ENCODE measurements at places on chromosomes 7 and 10.

DNA sequence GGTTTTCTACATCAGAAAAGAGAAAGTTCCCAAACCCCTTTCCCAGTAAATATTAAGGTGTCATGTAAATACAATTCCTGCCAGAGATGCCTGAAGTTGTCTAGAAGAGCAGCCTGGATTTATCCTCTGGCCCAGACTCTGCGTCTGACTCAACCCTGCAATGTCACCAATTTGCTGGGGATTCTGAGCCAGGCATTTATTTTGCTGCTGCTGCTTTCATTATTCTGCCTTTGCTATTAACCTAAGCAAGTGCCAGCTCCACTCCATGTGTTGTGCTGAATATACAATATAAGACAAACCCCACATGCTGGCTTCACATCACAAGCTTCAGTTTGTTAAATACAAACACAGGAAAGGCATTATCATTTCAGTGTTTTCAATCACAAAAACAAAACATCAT lies 59.1 kb downstream of the ELAPOR2 start:
- DNase-seq = no peak

DNA sequence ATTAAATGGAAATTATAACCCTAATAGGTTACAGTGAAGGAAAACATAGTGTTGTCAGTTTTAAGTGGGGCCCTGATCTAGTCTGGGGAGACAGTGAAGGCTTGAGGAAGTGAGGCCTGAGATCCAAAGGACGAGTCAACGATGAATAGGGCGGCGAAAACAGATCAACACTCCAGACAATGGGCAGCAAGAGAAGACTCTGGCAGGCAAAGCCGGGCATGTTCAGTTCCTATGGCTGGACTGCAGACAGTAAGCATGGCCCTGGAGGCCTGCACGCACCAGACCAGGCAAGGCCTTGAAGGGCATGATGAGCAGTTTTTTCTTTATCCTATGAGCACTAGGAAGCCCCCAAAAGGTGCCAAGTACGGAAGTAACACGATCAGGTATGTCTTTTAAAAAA lies 127.8 kb downstream of the RNF216 start:
- DNase-seq = no peak

DNA sequence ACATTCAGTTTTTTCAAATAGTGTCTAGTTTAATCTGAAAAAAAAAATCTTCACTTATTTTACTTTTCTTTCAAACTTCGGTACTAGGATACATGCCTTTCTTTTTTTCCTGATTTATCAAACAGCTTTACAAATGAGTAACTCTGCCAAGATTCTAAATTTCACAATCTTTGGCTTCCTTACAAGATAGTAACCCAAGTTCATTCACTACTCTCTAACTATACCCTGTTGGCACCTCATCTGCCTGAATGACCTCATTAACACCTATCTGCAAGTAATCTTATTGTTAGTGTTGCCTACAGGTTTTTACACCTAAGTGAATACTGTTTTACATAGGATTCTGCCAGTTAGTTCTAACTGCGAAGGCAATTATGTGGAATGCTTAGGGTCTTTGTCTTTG lies 159.8 kb downstream of the FOXP2 start:
- DNase-seq = peak; percentile 13

- DNase-seq = no peak
These were observed 27.1 kb downstream of the DUSP5 start for GRCh38 chr10:110524859-110525232.

DNA sequence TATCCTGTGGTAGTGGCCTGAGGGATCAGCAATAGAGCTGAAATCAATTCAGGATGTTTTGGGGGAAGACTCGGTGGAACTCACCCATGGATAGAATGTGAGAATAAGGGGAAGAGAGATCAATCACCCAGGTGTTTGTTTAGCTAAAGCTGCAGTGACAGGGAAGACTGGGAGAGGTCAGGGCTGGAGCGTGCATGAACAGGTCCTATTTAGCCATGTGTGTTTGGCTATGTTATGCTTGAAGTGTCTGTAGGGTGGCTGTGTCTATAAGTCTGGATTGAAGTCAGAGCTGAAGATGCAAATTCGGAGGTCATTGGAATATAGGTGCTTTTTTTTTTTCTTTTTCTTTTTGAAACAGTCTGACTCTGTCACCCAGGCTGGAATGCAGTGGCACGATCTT lies 4.6 kb downstream of the ATP6V1F start:
- DNase-seq = no peak

GRCh38 chr10:100153239-100153825 lies 32.5 kb downstream of the ERLIN1 start:
- DNase-seq = no peak

GRCh38 chr10:13068484-13068883 lies 31.5 kb upstream of the OPTN start:
- no peak for DNase-seq

- DNase-seq = no peak
These were observed 54.3 kb upstream of the KDM7A start for GRCh38 chr7:140230861-140231770.

DNA sequence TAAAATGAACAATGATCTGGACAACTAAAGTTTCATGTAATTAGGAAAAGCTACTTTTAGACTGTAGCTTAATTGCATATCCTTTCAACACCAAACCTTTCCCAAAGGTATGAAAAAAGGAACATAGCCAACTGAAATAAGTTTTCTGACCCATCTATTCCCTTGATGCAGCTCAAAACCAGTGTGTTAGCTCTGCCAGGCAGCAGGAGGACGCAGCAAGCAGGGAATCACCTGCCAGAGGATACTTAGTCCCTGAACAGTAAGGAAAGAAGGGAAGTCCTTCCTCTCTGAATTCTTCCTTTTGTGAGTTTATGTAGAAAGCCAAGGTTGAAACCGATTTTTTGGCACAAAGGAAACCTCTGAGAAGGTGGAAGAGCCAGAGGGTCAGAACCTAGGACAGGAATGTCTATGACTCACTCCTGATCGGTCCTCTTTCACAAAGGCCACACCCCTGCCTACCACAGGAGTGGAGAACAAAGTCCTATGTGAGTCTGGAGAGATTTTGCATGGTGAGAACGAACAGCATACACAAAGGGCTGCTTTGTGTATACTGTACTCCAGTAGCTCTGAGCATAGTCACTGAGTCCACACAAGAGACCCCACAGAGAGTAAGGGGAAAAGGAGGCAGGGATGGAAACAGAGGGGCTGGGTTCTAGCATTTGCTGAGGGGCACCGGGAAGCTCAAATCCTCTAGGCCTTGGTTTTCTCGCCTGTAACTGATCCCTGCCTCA lies 68.8 kb upstream of the GSDME start:
- DNase-seq = no peak

DNA sequence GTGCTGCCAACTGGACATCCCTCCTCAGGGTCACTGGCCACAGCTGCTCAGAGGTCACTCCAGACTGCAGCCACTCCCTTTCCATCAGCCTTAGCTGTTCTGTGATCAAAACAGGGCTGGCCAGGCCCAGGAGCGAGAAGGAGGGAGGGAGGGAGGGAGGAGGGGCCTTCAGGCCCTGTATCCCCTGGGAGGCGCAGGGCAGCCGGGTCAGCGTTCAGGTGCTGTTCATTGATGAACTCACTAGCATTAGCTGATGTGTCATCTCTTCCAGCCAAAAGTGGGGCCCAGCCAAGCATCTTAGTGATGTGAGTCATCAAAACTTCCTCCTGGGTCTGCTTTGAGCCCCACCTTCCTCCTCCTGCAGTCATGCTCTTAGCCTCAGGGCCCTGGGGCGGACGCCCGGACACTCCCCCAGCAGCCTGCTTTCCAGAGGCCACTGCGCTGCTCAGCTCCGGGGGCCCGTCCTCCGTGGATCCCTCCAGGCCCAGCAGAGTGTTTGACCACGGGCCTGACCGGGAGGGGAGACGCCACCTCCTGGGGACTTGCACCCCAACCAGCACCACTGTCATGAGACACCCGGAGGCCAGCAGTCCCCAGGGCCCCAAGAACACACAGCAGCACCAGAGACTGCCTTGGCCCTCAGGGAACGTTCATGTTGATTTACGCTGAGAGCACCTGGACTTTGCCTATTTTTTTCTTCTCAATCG lies 149.2 kb downstream of the PRKAG2 start:
- DNase-seq = peak; percentile 83

GRCh38 chr10:78361031-78361430 lies 327.4 kb downstream of the RPS24 start:
- DNase-seq = no peak

DNA sequence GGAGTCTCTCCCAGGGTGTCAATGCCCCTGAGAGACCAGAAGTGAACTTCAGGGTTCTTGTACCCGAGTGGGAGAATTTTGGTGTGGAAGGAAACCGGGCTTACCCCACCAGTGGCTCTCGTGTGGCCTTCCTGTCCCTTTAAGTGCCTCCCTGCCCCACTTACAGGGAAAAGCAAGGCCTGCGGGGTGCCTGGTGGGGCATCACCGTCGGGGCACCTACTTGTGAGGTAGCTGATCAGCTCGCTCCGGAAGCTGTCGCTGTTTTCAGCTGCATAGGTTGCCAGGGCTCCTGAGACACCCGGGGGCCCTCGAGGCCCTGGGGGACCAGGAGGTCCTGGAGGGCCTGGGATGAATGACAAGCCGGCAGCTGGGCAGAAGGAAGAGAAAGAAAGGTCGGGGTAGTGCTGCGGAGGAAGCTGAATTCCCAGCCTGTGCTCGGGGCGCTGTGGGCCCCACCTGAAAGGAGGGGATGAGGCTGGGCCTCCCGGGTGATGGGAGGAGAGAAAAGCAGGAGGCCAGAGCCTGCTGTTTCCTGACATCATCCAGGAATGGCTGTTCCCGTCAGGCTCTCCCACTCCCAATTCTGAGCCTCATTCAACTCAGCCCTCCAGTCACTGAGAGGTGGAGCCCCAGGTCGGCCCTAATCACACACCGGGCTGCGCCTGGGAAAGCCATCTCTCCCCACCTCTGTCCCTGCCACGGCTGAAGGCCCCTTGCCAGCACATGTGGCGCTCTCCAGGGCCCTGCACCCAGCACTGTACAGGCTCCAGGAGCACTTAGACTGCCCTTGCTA lies 51.1 kb downstream of the COL17A1 start:
- DNase-seq = no peak

DNA sequence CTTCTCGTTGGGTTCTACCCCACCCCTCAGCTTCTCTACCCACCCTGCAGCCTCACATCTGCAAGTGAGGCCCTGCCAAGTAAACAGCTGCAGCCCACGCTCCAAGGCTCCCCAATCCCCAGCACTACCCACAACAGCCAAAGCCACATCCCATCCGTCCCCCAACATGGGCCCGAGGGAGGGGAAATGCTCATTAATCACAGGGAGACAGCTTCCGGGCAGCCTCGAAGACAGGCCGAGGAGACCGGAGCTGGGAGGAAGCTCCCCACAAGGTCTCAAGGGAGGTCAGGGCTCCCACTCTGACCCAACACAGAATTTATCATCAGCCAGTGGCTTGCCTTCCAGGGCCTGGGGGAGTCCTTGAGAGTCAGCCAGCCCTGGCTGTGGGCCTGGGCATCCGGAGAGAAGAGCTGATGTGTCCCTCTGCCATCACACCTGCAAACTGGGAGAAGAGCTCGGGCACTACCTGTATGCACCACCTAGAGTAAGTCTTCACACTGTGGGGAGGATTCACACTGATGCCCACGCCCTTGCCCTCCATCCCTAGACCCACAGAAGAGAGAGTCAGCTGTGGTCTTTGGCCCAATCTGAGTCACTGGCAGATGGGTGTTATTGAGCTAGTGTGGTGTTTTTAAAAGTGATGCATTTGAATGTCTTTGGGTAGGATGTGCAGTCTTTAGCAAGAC lies 115.5 kb upstream of the ZMIZ1 start:
- no peak for DNase-seq

DNA sequence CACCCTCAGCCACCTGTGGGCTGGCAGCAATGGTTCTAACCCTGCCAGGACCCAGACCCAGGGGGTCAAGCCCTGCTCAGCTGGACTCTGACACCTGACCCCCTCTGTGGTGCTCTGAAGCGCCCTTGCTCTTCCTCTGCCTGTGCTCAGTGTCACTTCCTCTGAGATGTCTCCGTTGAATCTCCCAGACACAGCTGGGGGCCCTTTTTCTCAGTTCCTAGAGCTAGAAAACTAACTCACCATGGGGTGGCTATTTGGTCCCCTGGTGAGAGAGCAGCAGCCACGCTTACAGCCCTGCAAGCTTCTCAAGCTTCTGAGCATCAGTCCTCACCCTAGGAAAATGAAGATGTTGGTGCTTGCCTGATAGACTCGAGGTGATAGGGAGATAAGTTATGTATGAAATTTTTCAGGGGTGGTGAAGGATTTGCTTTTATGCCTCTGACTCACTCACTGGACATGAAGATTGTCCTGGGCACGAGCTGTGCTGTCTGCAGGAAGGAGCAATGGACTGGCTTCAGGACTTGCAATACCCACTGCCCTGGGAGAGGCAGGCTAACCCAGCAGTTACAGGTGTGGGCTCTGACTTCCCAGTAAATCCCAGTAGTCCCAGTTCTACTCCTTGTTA lies 29.6 kb downstream of the COL13A1 start:
- no peak for DNase-seq

- DNase-seq = no peak
These were observed 149.1 kb upstream of the PRKCQ start for GRCh38 chr10:6729071-6729774.

DNA sequence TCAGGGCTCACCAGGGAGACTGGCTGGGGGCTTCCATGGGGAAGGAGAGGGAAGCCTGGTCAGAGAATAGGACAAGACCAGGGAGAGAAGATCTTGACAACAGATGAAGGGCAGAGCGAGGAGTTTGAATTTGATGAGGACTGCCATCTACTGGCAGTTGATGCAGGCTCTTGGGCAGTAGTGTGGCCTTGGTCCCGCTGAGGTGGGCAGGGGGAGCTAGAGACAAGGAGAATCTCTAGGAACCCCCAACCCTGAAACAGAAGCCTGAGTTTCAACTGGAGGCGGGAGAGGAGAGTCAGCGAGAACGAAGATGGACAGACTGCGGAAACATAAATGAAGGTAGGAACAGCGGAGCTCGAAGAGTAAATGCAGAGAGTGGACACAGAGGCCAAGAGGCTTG lies 81.0 kb downstream of the PPP1R3C start:
- DNase-seq = peak; percentile 14

DNA sequence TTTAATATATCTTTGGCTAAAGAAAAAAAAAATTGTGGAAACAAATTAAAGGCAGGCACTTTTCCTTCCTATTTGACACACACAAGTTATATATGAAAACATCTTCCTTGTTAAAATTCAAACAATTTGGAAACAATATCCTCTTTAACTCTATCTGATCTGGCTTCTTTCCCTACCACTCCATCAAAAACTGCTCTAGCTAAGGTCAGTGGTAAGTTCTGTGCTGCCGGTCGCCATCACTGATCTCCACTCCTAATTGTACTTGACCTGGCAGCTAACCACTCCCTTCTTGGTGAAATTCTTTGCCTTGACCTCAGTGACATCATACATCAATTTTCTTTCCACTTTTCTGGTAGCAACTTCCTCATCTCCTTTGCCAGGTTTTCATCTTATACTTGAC lies 47.9 kb upstream of the MRLN start:
- no peak for DNase-seq
